GDM1 (cell line): ENCODE measurements at places on chromosomes 11 and 22.

- DNase-seq = no peak
Observed at GRCh38 chr11:86275493-86276370, 26.3 kb upstream of the HIKESHI start.

GRCh38 chr11:665062-665703 lies 28.1 kb downstream of the DRD4 start:
- DNase-seq = no peak

GRCh38 chr11:61923166-61924063 lies 6.0 kb upstream of the RAB3IL1 start:
- DNase-seq = no peak

DNA sequence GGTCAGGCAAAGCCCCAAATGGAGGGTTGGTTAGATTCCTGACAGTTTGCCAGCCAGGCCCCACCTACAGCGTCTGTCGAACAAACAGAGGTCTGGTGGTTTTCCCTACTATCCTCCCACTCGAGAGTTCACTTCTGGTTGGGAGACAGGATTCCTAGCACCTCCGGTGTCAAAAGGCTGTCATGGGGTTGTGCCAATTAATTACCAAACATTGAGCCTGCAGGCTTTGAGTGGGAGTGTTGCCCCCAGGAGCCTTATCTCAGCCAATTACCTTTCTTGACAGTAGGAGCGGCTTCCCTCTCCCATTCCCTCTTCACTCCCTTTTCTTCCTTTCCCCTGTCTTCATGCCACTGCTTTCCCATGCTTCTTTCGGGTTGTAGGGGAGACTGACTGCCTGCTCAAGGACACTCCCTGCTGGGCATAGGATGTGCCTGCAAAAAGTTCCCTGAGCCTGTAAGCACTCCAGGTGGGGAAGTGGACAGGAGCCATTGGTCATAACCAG lies 4.7 kb upstream of the TTC36 start:
- no peak for DNase-seq

- DNase-seq = no peak
Observed at GRCh38 chr11:83235825-83236224, 42.3 kb downstream of the ANKRD42 start.
